Coronary artery (tissue), 2 donors: ENCODE measurements at places on chromosomes 7 and 10.

- DNase-seq: no peak
These were observed 41.5 kb upstream of the EBLN1 start for GRCh38 chr10:22259280-22259679.

- no peak for DNase-seq
These were observed at the start of gene GPR141 for GRCh38 chr7:37683246-37684120. GPR141 (plus strand) TSS chr7:37683766; CDS start chr7:37740394, 56,628 bp downstream.

GRCh38 chr10:37752334-37752875 lies 105.0 kb downstream of the ZNF248 start:
- DNase-seq: no peak

GRCh38 chr7:17520941-17521340 lies 222.5 kb downstream of the AHR start:
- DNase-seq: no peak

GRCh38 chr10:19749185-19749729 lies 67.0 kb upstream of the PLXDC2 start:
- DNase-seq: no peak

- DNase-seq: no peak
These were observed 86.7 kb downstream of the VOPP1 start for GRCh38 chr7:55485501-55486191.

- no peak for DNase-seq
These were observed 60.0 kb downstream of the NAMPT start for GRCh38 chr7:106224797-106225196.

DNA sequence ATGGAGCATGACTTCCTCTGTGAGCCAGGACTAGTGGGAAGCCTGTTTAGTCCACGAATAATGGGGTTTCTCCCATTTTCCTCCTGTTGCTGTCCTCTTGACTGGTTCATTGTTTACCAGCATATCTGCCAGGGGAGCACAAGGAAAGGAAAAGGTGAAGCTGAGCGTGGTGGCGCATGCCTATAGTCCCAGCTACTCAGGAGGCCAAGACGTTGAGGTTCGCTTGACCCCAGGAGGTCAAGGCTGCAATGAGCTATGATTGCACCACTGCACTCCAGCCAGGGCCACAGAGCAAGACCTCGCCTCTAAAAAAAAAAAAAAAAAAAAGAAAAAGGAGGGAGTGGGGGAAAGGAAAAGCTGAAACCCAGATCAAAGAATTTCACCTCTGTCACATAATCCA lies 5.8 kb upstream of the IL2RA start:
- no peak for DNase-seq

DNA sequence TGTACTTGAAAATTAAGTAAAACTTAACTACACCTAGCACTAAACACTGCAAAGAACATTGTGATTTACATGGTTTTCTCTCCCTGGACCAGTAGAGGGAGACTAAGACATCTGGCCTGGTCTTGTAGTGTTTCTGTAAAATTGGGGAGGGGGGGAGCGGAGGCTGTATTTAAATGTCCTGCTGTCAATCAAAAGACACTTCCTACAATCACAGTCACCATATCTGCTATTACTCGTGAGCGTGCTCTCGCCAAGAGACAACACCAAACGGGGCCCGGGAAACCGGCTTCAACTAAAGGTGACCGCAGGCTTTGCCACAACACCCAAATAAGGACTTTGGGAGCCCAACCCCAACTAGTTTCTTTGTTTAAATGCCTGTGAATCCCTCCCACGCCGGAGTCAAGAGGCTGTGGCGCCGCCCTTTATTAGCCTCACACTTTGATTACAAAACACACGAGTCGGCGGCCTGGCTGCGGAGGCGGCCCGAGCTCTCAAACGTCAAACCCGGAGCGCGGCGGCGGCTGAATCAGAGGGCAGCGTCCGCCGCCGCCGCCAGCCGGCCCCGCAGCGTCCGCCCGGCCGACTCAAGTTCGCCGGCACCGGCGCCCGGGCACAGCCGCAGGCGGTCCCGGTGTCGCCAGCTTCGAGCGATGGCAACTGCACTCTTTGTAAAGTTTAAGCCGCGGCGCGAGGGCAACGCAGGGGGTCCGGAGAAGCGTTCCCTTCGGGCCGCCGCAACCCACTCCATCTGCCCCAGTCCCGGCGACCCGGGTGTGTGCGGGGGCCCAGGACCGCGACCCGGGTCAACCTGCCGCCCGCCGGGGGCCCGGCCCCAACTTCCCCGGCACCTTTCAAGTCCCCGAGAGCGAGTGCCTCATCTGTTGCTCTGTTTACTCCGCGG lies 1.3 kb downstream of the KDM7A start:
- DNase-seq: peak; percentile 95

GRCh38 chr10:14873090-14873760 lies 5.4 kb upstream of the SUV39H2 start:
- no peak for DNase-seq

DNA sequence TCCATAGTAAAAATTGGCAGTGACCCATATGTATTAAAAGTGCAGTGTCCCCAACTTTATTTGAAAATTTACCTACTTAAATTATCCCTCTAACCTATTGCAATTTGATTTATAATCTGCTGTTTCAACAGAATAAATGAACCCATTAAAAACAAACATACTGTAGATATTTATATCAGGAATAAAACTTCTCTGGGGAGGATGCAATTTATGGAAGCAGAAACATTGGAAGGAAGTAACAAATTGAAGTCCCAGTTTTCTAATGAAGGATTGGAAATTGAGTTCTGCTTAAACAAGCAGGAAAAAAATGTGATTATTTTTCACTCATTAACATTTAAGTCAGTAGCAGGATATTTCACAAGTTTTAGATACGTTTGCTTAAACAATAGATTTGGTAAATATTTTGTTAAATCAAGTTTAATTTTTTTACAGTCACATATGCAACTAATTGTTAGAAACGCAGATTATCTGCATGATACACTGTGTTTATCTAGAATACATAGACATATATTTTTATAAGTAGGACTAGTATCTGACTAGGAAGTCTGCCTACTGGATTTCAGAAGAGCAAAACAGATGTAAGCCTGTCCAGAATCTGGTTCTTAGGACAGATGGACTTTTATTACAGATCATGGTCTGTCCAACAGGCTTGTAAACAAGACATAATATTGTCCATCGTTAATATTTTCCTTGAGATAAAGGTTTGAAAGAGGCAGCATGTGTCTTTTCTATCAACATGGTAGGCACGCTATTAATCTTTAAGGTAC lies 5.3 kb downstream of the AGMO start:
- no peak for DNase-seq

DNA sequence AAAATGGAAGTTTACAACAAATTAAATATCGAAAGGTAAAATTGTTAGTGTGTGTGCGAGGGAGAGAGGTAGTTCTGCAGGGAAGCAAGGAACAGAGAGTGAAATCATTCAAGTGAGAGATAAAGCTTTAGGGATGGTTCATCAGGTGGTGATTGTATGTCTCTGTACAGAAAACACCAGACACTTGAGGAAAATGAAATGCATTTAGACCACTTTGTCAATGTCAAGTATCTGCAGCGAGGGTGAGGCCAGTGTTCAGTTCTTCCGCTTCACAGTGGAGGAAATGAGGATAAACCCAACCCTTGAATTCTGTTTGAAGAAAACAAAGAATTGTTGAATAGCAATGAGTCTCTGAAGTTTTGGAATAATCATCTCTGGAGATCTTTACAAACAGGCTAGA lies 14.4 kb upstream of the ITGB1 start:
- DNase-seq: no peak

DNA sequence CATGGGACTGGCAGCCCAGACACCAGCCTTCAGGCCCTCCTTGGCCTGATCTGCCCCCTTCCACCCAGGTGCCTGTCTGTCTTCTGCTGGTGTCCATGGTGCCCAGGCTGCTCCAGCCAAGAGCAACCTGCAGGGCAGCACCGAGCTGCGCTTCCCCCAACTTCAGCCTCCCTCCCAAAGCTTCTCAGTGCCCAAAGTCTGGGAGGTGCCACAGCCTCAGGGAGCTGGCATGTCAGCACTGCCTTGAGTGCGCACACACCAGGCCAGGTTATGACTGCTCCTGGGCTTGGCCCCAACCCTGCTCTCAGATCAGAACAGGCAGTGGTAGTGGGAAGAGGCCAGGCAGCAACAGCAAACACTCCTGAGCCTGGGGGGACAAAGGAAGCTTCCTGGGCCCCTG lies 304.6 kb upstream of the NRG3 start:
- DNase-seq: no peak

DNA sequence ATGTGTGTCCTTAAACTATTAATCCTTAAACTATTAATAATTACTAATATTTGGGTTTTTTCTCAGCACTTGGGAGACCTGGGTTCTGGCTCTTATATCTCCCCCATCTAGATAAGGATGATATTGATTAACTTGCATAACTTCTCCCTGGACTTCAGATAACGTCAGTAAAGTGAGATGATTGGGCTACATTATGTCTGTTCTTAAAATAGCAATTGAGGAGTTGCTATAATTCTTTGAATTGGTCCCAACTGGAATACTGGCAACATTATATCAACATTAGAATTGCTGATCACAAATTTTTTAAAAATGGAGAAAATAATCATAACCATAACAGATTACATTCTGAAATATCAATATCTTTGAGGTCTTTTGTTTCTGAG lies 1.9 kb downstream of the APBB1IP start:
- no peak for DNase-seq

DNA sequence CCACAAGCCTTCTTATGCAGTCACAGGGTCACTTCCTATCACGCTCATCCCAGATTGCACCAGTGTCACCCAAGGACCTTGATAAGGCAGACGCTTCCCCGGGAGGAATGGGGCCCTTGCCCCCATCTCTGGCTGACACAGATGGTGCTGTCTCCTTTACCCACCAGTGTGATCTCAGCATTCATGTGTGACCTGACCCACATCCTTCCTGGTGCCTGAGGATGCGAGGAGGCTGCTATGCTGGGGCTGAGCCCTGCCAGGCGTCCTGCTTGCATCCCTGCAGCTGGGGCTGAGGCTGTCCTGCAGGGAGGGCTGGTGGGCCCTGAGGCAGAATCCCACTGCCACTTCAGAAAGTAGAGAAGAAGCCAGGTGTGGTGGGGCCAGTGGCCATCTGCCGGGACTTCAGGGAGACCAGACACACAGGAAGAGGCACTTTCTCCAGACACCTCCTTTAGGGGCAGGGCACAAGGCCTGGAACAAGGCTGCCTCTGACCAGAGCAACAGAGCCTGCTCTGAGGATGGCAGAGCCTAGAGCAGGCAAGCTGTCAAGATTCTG lies 35.3 kb downstream of the RASGEF1A start:
- peak; percentile 57 for DNase-seq

DNA sequence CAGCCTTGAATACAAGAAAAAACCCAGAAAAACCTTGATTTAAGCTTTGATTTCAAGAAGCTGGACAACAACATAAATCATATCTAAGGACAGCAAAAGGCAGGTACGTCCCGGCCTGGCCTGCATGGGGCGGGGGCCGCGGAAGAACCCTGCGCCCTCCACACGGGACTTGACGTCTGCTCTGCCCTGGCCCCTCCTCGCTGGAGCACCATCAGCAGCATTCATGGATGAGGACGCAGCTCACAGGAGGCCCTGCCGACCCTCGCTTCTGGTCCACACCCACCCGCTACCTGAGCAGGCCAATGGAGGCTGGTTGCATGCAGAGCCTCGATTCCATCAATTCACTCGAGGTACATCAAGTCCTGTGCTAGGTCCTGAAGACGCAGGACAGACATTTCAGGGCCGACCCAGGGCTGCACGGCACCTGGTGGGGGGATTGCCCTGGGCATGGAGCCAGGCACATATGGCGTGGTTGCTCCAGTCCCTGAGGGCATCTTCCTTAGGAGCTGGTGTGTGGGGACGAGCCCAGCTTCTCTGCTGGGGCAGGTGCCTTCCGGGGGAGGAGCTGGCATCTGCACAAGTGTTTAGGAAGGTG lies 63.1 kb upstream of the NKX6-2 start:
- DNase-seq: no peak

GRCh38 chr7:32036557-32036956 lies 33.6 kb downstream of the PDE1C start:
- DNase-seq: no peak

DNA sequence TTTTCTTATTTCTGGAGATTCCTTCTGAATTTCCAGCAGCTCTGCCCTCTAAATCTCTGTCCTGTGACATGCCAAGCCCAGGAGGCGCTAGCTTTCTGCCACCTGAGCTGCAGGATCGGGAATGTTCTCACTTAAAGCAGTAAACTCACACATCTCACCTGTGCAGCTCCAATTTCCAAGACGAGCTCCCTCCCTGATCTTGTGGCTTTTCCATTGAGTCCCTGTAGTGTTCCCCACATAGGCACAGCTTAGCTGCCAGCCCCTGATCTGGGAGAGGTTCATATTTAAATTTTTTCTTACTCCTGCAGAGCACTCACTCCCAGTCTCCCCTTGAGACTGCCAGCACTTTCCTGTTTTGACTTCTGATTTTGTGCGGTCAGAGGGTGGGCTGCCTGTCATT lies 479.3 kb downstream of the GLRX3 start:
- no peak for DNase-seq

DNA sequence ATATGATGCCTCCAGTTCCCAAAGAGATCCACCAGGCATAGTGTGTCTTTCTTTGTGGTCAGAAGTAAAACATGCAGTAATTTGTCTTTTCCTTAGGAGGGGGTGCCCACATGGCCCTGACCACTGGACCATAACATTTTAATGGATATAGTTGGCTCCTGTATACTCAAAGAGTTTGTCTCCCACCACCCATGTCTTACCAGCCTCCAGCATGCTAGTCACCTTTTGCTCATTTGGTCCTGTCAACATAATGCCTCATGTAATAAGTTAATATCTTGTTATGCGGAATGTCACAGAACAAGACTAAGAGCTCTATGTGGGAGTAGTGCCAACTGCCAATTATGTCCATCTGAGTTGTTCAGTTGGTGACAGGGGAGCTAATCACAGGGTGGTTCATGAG lies 83.4 kb upstream of the IFRD1 start:
- no peak for DNase-seq

- no peak for DNase-seq
These were observed 4.4 kb upstream of the SEMA3C start for GRCh38 chr7:80923211-80923612.

DNA sequence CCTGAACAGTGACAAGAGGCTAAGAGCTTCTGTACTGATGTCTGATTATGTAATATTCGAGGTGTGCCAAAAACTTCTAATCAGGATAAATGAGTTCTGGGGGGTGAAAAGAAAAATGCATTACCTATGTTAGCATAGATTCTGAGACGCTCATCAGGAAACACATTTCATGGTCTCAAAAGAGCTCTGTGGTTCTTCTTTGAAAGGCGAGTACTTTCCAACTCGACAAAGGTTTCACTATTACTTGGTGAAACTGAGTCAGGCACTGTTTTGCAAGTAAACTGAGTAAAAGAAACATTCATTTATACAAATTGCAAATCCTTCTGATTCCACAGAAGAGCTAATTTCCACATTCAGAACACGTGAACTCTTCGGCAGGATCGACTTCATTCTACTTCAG lies 523.2 kb downstream of the GATA3 start:
- no peak for DNase-seq
